Esophagus squamous epithelium (tissue), 5 donors: ENCODE measurements at places on chromosomes 4 and X.

DNA sequence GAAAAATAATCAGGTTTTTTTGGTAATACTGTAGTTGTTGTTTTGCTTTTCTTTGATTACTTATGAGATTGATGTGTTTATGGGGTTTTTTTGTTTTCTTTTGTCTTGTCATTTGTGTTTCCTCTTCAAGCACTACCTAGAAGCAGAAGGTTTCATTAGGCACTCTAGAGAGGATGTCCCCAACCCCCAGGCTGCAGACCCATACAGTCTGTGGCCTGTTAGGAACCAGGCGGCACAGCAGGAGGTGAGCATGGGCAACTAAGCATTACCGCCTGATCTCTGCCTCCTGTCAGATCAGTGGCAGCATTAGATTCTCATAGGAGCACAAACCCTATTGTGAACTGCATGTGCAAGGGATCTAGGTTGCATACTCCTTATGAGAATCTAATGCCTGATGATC is 22.9 kb upstream of the NOCT start:
- no peak for DNase-seq

DNA sequence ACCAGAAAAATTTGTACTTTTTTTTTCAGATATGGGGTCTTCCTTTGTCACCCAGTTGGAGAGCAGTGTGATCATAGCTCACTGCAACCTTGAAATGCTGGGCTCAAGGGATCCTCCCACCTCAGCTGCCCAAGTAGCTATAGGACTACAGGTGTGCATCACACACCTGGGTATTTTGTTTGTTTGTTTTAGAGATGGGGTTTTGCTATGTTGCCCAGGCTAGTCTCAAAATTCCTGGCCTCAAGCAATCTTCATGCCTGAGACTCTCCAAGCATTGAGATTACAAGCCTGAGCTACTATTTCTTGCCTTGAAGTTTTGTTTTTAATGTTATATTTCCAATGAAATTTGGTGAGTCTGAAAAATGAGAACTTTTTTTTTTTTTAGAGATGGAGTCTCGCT is 847.8 kb downstream of the TRIML1 start:
- DNase-seq: no peak

DNA sequence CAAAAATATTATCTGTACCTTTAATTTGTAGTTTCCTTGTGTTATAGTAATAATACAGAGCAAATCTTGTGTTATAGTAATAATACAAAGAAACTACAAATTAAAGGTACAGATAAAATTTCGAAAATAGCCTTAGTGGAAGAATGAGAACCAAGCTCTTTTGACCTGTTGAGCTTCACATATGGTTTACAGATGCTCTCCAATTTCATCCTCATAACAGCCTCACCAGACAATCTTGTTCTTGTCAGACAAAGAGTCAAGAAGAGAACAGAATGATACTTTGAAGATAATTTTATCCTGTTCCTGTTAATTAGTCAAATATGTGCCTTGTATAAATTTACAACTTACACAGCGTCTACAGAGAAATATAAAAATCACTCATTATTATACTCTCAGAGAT is 12.8 kb downstream of the ATXN3L start:
- DNase-seq: no peak

DNA sequence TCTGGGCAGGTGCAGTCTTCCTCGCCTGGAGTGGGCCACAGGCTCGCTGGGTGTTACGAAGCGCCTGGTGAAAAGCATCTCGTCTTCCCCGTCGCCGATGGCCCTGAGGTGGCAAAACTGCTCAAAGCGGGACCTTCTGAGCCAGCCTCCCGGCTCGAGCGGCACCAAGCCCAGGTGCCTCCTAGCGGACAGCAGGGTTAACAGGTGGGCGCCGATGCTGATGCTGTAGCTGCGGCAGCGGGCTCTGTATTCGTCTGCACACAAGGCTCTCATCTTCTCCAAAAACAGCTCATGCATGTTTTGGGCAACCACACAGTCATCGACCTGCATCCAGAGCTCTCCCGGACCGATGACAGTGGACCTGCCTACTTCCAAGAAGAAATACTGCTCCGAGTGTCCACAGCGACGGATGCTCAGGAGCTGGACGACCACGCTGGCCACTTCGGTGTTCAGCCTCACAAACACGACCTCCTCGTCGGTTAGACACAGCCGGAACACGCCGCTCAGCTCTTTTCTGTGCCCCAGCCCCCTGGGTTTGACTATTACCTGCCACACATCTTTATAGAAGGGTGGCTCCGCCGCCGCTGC is 1.2 kb downstream of the IRS4 start:
- no peak for DNase-seq

DNA sequence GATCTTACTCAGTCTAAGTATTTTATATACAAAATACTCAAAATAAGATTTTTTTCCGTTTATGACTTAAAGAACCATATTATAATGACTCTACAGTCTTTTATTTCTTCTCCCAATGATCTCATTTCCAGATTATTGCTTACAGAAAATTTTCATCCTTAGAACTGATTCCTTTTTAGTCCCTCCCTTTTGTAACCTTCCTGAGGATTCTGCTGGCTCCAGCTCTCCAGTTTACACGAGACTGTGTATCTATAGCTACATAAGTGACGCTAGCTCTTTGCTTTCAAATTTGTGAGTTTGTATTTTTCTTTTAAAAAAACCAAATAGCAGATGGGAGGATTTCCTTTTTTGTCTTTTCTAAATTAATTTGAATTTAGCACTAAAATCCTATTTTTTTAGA is 24.0 kb downstream of the FHDC1 start:
- DNase-seq: no peak

DNA sequence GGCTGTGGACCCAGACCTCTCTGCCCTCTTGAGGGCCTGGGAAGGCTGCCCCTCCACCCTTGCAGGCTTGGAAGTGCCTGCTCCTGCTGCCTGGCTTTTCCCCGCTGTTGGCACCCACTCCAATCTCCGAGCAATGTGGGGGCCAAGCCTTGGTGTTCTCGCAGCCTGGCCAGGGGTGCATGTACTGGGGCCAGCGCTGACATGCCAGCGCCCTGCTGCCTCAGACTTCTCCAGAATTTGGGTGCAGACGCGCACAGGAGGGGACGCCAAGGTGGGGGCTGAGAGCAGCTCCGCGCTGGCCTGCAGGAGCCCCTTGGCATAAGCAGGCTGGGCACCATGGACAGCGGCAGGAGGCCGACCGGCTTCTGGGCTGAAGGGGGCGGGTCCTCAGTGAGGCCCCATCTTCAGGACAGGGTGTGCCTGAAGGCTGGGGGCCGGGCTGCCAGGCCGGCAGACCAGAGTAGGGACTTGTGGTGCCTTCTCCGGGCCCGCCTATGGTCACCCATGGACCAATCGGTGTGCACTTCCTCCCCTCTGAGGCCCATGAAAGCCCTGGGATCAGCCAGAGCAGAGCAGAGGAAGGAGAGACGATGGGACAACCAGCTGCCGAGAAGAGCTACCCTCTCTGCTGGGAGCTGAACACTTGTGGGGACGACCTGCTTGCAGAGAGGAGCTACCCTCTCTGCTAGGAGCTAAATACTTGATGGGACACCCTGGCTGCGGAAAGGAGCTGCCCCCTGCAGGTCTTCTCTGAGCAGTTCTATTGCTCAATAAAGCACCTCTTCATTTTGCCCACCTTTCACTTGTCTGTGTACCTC is 118.3 kb downstream of the DNAAF6 start:
- no peak for DNase-seq

GRCh38 chr4:81589262-81589661 is 117.6 kb upstream of the RASGEF1B start:
- DNase-seq: no peak

DNA sequence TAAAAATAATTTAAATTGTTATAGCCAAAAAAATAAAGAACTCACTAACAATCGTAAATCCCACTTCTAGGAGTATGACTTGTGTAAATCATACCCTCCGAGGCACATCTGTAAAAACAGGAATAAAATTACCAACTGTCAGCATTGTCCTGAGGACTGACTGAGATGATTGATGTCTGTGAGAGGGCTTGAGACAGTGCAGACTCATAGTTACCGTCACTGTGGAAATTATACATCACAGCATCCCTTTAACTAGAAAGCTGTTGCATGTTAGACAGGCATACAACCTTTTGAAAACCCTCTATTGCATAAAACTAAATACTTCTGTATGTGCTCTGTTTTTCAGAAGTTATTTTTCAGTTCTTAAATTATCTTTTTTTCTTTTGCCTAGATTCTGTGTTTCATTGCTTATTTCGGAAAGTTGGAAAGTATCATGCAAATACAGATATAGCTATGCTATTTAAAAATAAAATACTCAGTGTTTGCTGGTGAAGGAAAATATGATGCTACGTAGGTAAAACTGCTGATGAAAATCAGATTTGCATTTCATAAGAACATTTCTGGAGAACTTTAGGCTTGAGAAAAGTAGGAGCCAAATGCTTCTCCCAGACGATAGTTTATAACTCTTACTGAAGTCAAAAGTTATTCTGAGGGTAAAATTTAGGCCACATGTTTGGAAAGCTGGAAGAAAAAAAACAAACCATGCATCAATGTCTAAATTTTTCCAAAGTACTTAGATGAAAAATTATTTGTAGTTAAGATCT is 13.6 kb upstream of the RBPJ start:
- no peak for DNase-seq

DNA sequence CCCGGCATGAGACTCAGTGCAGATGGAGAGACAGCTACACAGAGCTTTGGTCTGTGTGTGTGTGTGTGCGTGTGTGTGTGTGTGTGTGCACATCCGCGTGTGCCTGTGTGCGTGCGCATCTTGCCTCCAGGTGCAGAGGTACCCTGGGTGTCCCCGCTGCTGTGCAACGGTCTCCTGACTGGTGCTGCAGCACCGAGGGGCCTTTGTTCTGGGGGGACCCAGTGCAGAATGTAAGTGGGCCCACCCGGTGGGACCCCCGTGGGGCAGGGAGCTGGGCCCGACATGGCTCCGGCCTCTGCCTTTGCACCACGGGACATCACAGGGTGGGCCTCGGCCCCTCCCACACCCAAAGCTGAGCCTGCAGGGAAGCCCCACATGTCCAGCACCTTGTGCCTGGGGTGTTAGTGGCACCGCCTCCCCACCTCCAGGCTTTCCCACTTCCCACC is 14.3 kb downstream of the FGFR3 start:
- no peak for DNase-seq

DNA sequence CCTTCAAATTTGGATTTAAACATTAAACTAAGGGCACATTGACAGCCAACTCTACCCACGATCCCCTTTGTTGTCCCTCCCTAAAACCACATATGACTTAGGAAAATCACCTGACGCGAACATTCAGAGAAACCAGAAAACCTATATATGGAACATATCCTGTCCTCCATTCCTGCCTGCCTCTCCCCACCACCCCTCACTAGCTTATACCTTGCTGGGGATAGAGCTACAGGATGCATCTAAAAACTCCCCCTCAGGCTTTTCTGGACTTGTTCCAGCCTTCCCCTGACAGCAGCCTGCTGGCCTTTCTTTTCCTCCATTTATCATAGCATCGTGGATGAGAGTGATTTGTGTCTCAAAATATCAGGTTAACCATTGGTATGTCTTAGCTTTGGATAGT is 8.8 kb downstream of the STK26 start:
- DNase-seq: no peak

GRCh38 chrX:129768586-129769466 is 10.9 kb upstream of the SASH3 start:
- no peak for DNase-seq

- no peak for DNase-seq
These were observed 34.4 kb downstream of the PTTG2 start for GRCh38 chr4:37994569-37994968.

DNA sequence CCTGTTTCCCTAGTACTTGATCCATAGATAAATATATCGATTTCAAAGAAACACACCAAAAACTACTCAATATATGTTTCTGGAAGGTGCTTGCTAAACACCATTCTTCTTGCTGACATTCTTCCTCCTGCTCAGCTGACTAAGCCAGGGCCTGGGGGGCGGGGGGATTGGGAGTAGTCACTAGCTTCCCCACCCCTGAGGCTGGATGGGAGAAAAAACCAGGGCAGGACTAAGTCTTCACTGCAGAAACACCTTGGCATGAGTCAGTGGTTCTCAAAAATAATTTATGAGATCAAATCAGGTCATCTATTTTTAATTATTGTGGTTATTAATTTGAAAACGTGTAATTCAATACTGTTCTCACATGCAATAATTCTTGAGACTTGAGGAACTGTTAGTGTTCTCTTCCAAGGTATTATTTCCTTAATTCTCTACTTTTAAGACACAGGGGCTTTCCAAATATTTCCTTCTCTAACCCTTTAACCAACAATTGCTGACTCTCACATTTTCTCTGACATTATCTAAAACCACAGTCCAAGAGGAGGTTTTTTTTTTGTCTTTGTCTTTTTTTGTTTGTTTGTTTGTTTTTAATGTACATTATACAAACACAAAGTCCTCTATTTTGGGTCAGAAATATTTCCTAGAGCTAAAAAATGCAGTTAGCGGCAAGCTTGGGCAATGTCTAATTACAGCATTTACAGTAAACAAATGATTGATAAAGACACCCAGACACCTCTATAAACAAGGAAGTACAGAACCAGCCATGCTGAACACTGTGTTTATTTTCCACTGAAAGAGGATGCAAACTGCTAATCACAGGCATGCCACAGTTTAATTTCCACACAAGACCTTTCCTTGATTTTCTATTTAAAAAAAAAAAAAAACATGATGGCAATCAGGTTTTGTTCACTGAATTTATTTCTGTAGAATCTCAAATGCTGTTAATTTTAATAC is 120.3 kb upstream of the USP9X start:
- no peak for DNase-seq

GRCh38 chr4:80731436-80731835 is 299.1 kb upstream of the BMP3 start:
- no peak for DNase-seq

DNA sequence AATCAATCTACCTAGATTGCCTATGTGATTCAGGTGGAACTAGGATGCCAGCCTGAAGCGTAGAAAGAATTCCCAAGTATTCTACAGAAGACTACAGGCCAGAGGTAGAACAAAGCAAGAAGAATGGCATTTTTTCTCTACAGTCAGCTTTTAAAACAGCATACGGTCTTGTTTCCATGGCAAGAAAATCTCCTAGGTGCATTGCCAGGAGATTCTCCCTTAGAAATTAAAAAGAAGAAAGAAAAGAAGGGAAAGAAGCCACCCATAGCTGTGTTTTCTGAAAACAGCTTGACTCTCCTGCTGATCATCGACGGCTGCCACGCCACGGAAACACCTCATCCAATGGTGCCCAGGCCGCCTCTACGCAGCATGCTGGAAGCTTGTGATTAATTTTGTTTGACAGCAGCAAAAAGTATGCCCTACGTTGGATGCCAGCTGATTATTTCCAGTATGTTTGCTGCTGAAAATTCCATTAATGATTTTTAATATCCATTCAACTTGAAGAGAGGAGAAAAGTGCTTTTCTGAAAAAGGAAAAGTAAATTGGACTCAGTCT is 24.1 kb downstream of the ANK2 start:
- no peak for DNase-seq

DNA sequence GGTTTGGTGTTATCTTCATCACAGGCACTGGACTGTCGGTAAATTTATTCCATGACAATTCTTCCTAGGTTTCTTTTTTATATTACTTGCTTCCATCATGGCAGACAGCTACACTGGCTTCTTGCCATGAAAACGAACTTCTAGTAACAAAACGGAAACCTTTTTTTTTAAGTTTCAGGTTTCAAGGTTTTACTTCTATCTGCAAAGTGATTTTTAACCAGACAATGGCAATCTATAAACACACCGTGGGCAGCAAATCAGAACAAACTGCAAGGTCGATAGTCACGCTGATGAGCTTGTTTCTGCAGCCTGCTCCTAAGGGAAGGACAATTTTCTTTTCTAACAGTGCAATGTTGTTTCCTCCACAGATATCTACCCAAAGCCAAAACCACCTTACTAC is 29.9 kb downstream of the XG start:
- DNase-seq: no peak
